ENCODE measurements at places on chromosomes 12 and 14.

GRCh38 chr12:61757831-61758505, 502.2 kb upstream of the USP15 start:
- DNase-seq = no peak

GRCh38 chr12:107131832-107132616, 38.7 kb upstream of the CRY1 start:
- peak; percentile 77 for DNase-seq

GRCh38 chr12:51269174-51270066, 795 bp downstream of the SMAGP start:
- peak; percentile 50 for DNase-seq

DNA sequence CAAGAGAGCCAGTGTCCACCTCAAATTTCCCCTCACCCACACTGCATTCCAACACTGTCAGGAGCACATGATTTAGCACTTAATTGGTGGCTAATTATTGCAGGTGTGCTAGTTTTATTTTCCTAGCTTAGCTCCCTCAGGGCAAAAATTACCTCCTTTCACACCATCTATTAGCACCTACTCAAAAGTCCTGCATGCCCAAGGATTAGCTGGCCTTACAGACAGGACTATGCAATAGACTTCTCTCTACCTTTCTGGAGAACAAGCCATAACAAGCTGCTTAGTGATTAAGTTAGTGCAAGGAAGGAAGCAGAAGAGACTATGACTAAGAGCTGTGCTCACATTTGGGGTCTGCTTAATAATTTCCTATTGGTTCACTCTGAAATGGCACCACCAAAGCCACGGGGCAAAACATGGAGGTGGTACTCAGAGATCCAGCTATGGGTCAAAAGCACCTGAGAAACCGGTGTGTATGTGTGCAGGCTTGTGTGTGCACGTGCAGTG, 69.5 kb downstream of the STON2 start:
- no peak for DNase-seq

GRCh38 chr14:85214471-85214870, 315.5 kb upstream of the FLRT2 start:
- DNase-seq = no peak

DNA sequence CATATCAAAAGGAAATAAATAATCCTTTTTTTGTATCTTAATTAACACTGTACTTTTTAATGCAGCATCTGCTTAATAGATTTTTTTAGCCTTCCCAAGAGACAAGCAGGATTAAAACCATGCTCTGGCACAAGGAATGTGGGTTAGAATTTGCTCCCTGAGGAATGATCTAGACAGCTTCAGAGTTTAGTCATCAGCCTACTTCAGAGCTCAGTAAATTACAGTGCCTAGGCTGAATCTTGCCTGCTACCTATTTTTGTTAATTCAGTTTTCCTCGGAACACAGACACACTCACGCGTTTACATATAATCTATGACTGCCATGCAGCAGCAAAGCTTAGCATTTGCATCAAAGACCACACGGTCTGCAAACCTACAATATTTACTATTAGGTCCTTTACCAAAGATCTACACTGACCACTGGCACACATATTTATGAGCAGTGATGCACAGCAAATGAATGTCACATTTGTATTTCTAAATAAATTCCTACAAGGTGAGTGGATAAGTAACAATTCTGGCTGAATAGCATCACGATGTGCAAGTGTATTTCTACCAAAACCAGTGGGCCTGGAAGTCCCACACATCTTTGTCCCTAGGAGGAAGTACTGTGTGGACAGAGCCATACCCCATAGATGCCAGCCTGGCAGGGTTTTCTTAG, 309.8 kb upstream of the TMEM132C start:
- no peak for DNase-seq

DNA sequence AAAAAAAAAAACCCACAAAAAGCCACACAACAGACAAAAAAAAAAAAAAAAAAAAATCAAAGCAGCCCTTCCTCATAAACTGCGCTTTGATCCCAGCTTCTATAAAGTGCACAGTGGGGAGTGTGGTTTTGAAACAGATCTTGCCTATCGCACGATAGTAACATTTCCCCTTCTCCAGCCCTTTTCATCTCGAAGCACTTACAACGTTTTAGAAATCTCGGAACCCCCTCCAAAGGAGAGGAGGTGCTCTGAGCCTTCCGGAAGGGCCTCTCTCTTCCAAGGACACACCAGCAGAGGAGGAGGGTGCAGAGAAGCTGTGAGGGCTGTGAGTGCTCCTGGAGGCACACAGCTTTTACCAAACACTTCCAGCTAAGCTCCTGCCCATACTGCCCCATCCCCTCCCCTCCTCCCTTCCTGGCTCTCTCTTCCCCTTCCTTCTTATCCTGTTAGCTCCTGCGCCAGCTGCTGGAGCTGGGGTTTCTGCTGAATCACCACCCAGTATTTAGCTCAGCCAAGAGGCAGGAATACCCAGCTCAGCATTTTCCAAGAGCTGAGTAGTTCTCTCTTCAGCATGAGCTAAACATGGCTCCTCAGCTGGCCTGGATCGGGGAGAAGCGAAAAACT, 28.4 kb downstream of the SLC7A8 start:
- peak; percentile 30 for DNase-seq

DNA sequence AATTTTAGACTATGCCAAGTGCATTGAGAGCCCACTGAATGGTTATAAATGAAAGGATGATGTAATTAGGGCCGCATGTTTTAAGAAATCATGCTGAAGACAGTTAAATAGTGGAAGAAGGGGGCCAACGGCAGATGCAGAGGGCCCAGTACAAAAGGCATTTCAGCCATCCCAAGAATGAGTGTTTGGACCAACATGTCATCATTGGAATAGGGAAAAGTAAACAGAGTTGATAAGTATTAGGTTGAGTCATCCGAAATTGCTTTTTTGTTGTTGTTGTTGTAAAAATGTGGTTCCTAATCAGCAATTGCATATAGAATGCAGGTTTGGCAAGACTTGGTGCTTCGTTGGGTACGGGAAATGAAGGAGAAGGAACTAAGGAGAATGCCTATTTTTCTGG, 29.5 kb downstream of the BMP4 start:
- no peak for DNase-seq

DNA sequence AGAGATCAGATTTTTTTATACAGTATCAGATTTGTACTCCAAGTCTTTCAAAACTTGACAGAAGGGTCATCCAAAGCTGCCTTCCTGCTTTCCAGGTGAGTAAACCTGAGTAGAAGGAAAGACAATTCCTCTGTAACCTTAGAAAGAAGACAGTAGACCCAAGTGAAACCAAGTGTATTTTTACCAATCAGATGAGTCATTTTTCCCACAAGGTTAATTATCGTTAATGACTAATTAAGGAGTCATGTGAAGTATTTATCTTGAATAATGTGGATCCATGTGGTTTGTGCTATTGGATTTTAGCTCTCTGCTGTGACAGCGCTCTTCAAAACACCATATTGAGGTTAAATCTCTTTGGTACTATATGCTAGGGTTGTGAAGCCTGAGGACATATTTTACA, 74.0 kb upstream of the PELI2 start:
- no peak for DNase-seq

GRCh38 chr12:9951026-9951675, 19.0 kb upstream of the CLEC2A start:
- no peak for DNase-seq

GRCh38 chr12:26367991-26368730, 172.8 kb downstream of the SSPN start:
- no peak for DNase-seq

DNA sequence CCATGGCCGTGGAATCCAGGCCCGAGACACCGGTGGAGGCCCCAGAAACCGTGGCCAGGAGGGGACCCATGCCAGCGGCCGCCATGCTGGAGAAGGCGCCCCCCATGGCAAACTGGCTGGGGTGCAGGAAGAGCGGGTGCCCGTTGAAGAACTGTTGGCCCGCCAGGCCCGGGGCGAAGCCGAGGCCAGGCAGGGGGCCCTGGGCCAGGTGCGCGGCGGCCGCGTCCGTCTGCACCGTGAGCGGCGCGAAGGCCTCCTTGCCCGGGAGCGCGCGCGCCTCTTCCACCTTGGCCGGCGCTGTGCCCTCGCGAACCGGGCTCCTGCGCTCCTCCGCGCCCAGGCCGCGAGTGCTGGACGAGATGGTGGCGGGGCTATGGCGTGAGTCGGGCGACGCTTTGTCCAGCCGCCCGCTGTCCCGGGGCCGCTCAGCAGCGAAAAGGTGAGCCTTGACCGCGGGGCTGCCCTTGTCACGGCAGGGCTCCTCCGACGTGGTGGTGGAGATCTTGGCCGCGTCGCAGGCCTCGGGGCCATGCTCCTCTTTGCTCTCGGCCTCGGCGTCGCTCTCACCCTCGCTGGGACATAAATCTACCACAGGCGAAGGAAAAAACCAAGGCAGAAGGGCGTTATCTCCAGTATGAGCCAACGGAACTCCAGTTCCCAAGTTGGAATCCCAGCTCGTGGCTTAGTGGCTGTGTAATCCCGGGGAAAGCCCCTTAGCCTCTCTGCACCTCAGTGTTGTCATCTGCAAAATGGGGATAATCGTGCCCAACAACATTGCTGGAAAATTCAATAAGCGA, 9.5 kb downstream of the TBX3 start:
- DNase-seq = no peak

GRCh38 chr12:118391424-118391823, 15.1 kb downstream of the SUDS3 start:
- no peak for DNase-seq

DNA sequence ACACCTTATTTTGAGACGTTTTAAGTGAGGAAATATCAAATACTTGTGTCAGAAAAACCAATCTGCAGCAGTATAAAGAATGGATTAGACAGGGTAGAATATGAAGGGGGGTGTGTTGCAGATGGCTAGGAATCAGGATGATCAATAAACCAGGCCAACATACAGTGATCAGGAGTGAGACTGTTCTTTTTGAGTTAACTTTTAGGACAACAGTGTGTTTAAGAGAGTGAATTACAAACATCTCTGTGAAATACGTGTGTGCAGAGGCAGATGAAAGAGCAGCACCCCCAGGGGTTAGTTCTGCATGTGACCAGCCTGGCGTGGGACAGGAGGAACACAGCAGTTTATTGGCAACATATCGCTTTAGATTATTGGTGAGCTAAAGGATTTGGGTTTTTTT, 10.6 kb upstream of the NRDE2 start:
- DNase-seq = no peak

DNA sequence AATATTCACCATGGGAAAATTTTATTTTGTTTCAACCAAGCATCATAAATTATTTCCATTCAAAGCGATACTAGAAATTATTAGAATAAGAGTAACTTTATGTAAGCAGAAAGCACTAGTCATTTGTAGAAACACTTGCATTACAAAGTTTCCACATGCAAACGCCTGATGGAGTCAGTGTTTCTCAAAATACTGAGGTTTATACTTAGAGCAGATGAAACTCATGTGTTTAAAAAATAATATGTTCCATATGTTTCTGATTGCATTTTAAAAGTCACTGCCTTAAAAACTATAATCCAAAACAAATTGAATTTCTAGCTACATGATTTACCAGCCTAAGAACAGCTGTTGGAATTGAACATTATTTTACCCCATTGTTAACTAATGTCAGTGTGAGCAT, 1246.4 kb downstream of the SLC16A7 start:
- DNase-seq = no peak

- DNase-seq = peak; percentile 78
These were observed 11.9 kb upstream of the SERPINA4 start for GRCh38 chr14:94548999-94549985.

GRCh38 chr14:55965851-55966250, 152.4 kb upstream of the PELI2 start:
- no peak for DNase-seq

- no peak for DNase-seq
These were observed 90.4 kb upstream of the CCDC91 start for GRCh38 chr12:28099871-28100270.

- DNase-seq = no peak
These were observed 317.3 kb upstream of the GARIN6 start for GRCh38 chr12:99330216-99330615.

- peak; percentile 19 for DNase-seq
These were observed 159.6 kb downstream of the CEP128 start for GRCh38 chr14:80781972-80782367.

DNA sequence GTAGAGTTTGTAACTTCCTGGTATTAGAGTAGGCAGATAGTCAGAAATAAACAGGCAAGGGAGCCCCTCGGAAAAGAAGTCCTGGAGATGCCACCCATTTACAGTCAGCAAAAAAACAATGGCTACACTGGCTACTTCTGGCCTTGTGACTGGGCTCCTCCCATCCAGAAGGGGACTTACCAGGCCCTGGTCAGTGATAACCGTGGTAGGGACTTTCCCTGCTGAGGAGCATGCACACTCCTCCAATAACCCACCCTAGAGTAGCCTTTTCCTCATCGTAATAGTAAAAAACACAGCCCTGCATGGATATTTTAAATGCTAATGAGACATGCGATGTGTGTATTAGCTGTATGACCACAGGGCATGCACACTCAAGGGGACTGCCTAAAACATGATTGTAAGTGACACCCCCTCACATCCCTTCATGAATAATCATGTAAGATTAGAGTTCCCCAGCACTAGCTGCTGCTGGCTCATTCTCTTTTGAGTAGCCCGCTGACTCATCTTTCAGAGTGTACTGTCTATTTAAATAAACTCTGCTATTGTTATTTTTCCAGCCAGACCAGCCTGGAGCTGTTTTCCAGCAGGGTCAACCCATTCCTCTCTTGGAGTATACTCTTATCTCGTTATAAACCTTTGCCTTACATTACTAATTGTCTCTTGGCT, 413.8 kb upstream of the TMTC1 start:
- no peak for DNase-seq

- peak; percentile 6 for DNase-seq
These were observed 32.6 kb downstream of the ETNK1 start for GRCh38 chr12:22657538-22657937.

DNA sequence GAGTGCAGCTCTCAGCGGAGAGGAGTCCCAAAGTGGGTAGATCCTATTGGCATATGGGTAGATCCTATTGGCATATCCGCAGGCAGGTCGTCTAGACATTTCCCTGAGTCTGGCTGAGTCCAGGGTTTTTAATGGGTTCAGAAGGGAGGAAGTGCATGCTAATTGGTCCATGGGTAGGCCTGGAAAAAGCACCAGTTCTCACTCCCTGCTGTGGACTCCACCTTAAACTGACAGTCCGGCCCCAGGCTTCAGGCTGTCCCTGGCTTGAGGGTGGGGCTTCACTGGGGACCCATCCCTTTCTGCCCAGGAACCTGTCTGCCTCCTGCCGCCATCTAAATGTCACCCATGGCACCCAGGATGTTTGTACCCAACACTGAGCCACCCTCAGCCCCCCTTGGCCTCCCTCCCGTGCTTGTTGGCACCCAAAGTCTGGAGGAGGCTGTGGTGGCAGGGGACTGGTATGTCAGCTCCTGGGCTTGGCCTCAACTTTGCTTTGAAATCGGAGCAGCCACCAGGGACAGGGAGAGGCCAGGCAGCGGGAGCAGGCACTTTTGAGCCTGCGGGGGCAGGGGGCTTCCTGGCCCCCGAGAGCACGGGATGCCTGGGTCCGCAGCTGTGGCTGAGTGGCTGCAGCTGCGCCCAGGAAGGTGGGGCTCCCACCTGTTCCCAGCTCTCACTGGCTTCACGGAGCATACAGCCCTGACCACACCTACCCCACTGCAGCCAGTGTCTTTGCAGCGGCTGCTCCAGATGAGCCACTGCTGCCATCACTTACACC, 29.6 kb upstream of the YAF2 start:
- no peak for DNase-seq

- DNase-seq = no peak
These were observed 38.7 kb upstream of the MTERF2 start for GRCh38 chr12:107025671-107026070.

GRCh38 chr14:65015391-65015790, 28.7 kb downstream of the FNTB start:
- no peak for DNase-seq

- no peak for DNase-seq
These were observed 52.0 kb downstream of the HELB start for GRCh38 chr12:66354291-66354690.

Measured in dermis blood vessel endothelial cell (primary cell).